ENCODE measurements at places on chromosomes 5 and 9. TPM values are rescaled to one million over a fixed set of nuclear protein-coding genes. Genes with fewer than 3 reads are reported as not detected.

GRCh38 chr9:4837261-4838188, 44.8 kb downstream of the RCL1 start:
- peaks cover 63% of the 10 kb centered on the region for H3K4me1 ChIP-seq
- peaks cover 70% of the 10 kb centered on the region for H3K36me3 ChIP-seq

- H3K36me3 ChIP-seq, result no peaks in the 10 kb centered on the region
- no peaks in the 10 kb centered on the region for H3K27me3 ChIP-seq
- no peak for DNase-seq
- H3K27ac ChIP-seq, result no peak overlapping the region
- no peak overlapping the region for H3K4me3 ChIP-seq
- no peaks in the 10 kb centered on the region for H3K4me1 ChIP-seq
These were observed 935.7 kb upstream of the NUDT12 start for GRCh38 chr5:104498281-104498680.

GRCh38 chr5:127518319-127518621, 830 bp downstream of the PRRC1 start:
- peaks cover 35% of the 10 kb centered on the region for H3K36me3 ChIP-seq
- no peaks in the 10 kb centered on the region for H3K27me3 ChIP-seq
- H3K4me3 ChIP-seq, result peak overlapping the region; percentile 82
- no peak for DNase-seq

DNA sequence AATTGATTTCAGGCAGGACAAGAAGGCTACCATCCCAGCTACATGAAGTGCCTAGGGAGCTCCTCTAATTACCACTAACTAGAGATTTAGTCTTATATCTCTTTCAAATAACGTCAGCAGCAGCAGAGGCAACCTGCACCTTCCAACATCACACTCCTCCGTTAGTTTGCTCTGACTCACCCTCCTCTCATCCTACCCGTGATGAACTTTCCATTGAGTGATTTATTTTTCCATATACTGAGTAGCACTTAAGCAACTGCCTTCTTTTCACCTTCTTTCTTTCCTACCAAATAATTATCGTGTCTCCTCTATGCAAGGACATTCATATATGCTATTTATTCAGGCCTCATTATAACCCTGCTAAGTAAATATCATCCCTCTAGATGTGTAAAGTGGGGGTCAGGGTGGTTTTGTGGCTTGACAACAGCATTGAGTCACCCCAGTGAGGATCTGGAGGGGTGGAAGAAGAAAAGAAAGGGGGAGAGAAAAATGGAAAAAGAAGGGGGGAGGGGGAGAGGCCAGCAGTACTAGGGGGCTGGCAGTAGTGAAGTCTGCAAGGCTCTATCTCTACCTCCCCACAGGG, 64.6 kb upstream of the CAST start:
- no peak overlapping the region for H3K4me3 ChIP-seq
- peaks cover 15% of the 10 kb centered on the region for H3K4me1 ChIP-seq
- no peaks in the 10 kb centered on the region for H3K36me3 ChIP-seq
- H3K27me3 ChIP-seq, result peaks cover 14% of the 10 kb centered on the region
- no peak for DNase-seq

AQP3 gene
- 2.9 TPM for total RNA-seq
